Activated gamma-delta T cell treated with Interleukin-2 at 50 U/mL for 16 hours (primary cell): ENCODE measurements at places on chromosomes 6 and 20.

- peak; percentile 9 for DNase-seq
These were observed 91.6 kb downstream of the PRND start for GRCh38 chr20:4813076-4813862.

GRCh38 chr6:33751771-33752645 is 5.3 kb upstream of the IP6K3 start:
- DNase-seq, result no peak

GRCh38 chr20:7650086-7650879 is 290.0 kb downstream of the HAO1 start:
- DNase-seq, result no peak

DNA sequence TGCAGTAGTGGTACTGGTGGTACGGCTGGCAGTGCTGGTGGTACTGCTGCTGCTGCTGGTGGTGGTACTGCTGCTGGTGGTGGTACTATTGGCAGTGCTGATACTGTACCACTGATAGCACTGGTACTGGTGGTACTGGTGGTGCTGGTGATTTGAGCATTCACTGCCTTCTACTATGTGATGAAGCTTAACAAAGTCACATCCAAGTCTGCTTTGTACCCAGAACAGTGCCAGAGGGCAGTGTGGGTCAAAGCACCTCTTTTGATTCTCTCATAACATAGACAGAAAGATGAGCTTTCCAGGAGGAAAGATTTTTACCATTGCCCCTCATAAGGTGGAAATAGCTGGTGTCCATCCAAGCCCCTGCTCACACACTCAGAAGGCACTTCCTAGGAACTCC is 48.7 kb downstream of the ANKRD6 start:
- DNase-seq, result no peak

GRCh38 chr20:46040902-46041535 is 12.0 kb downstream of the SLC12A5 start:
- peak; percentile 37 for DNase-seq

DNA sequence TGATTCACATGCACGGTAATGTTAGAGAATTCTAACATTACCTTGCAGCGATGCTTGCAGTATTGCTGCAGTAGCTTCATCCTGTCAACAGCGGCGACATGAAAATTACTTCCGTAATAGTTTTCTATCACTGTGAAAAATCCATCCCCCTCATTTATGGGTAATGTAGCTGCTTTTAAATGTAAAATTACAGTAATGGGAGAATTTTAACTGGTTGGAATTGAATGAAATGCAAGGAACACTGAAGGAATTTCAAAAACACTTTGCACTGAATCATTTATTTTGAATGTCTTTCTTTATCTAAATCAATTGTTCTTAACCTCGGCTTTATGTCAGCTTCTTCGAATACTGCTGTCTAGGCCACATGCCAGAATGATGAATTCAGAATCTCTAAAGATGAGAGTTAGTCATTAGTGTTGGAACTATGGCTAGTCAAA is 102.4 kb upstream of the HIVEP1 start:
- DNase-seq, result no peak

DNA sequence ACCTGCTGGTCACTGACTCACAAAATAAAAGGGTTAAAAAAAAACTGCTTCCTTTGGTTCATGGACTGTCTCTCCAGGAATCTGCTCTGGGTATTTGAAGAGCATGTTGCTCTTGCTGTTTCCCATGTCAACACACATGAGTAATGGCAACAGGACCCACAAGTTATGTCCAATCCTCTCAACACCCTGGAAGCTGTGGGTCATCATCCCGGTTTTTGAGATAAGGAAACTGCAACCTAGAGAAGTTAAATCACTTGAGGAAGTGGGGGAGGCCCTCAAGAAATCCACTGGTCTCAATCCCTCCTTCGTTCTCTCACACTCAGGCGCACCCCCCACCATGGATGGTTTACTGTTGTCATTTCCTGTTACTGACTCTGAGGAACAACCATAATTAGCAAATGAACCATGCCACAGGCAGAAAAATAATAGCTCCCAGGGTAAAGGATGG is 12.4 kb downstream of the MAP1LC3A start:
- DNase-seq, result no peak

GRCh38 chr6:136775081-136775480 is 17.2 kb downstream of the MAP3K5 start:
- no peak for DNase-seq

DNA sequence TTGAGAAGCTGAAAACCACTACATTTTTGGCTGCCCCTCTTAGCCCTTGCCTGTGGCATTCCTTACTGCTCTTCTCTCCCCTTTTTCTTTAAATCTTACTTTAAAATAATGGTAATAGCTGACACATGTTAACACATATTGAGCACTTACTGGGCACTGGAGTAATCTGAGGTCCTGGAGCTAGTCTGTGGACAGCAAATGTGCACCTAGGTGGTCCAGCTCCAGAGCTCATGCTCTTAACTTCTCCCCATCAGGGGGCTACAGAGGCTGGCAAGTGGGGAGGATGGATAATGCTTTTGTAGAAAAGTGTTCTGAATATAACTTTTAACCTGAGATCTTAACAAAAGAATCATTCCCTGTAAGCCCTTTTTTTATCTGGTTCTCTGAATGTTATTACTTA is 74.8 kb downstream of the ADGRB3 start:
- no peak for DNase-seq

- no peak for DNase-seq
These were observed 25.2 kb downstream of the TCF15 start for GRCh38 chr20:584971-585301.

DNA sequence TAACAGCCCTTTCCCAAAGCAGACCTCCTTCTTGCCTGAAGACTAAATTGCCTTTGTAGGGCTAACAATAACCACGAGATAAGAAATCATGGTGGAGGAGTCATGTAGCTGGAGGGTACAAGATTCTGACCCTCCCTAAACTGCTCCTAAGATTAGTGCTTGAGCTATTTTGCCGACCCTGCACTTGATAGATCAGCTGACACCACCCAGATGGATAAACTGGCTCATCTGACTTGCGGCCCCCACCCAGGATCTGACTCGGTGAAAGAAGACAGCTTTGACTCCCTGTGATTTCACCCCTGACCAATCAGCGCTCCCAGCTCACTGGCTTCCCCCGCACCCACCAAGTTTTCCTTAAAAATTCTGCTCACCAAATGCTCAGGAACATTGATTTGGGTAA is 57.6 kb upstream of the UNC93A start:
- DNase-seq, result no peak
